Foreskin fibroblast (primary cell): ENCODE measurements at places on chromosomes 3 and 15.

DNA sequence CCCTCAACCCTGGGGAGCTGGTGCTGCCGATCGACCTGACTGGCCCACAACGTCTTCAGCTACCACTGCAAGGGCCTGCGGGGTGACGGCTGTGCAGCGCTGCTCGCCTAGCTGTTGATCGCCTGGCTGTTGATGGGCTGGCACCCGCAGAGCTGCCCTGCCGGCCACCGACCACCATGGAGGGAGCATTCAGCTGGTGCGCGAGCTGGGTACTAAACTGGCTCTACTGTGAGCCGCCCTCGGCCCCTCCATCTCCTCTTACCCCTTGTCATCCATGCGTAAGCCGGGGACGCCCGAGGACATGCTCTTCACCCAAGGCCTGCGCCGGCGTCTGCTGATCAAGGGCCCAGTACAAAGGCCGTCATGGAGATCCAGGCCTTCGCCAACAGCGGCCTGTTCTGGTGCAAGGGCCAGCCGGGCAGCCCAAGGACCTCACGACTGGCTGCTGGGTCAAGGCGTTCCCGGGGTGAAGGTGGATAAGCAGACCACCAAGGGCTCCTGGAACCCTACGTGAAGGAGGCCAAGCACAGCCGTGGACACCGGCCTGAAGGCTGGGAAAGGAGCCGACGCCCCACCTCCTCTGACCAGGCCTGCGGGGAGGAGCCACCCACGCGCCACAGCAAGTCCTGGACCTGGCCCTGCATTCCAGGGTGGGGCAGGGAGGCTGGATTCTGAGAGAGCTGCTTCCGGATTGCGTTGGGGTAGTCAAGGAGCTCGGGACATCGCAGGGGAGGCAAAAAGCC lies 46.9 kb downstream of the SFMBT1 start:
- no peak for DNase-seq

- no peak for DNase-seq
Measured at GRCh38 chr3:44914936-44915335, 40.5 kb downstream of the TGM4 start.

DNA sequence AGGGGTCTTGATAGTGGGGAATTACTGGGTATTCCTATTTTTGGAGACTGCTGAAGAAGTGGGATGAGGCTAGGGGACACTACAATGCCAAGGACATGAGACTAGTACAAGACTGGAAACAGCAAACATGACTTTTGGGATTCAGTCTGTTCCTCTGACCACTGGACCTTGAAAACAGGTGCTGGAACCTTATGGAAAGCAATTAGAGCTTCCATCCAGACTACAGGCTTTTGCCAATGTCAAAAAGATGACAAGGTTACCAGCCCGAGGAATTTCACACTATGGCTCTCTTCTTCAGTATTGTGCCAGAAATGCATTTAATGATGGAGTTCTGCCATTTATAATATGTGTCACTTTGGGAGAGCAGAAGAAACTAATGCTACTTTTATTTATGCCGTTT lies 282.6 kb downstream of the GAP43 start:
- no peak for DNase-seq

- no peak for DNase-seq
Measured at GRCh38 chr15:38670128-38671005, 105.8 kb upstream of the RASGRP1 start.

DNA sequence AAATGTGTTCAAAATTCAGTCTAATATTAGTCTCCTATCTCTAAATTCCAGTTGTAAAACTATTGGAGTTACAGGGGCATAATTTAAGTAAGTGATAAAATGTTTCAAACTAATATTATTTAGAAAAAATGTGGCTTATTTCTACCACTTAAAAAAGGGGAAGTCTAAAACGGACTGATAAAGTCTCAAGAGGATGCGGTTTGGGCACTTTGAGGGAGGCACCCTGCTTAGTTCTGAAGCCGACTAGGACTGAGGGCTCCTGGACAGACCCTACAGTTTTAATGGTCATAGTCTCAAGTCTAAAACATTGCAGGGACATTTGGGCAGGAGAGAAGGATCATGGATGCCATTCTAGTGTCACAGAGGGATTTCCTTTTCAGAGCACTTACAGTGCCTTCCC lies 566.3 kb downstream of the NR2F2 start:
- DNase-seq = no peak

GRCh38 chr3:166877971-166878370 lies 502.1 kb downstream of the ZBBX start:
- DNase-seq = no peak

- no peak for DNase-seq
Measured at GRCh38 chr15:92161039-92161670, 232.5 kb upstream of the ST8SIA2 start.

GRCh38 chr3:148853076-148853475 lies 12.0 kb upstream of the CPA3 start:
- no peak for DNase-seq

DNA sequence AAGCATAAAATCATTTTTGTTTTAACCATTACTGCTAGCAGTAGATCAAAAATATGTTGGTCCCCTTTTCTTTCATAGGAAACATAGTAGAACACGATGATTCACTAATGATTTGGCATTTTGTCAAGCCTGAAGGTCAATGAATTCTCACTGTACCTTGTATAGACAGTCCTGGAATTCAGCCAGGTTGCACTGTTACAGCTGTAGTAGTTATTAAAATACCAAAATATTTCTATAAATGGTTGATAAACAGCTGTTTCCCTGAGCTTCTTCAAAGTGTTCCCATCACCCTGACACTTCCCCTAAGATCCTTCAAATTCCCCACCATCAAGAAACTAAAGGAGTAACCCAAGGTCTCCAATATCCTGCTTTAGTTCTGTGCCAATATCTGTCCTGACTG lies 200.9 kb downstream of the ATP8B4 start:
- DNase-seq = no peak

- DNase-seq = no peak
Measured at GRCh38 chr3:77939726-77940125, 899.8 kb downstream of the ROBO2 start.

GRCh38 chr3:71303627-71304200 lies 279.8 kb downstream of the FOXP1 start:
- no peak for DNase-seq

GRCh38 chr3:134630506-134630905 lies 20.3 kb downstream of the KY start:
- DNase-seq = peak; percentile 10
